Fibroblast of lung (primary cell): ENCODE measurements at places on chromosomes 5 and 9. TPM values are rescaled to one million over a fixed set of nuclear protein-coding genes. Genes with fewer than 3 reads are reported as not detected.

SLC34A3 gene
- total RNA-seq = not detected in 2 replicates

MEIKIN gene
- under 0.01 TPM in 1 of 2 replicates, not detected in the other for total RNA-seq

TMEM232 gene
- 5.6 and 7.4 TPM in 2 replicates for total RNA-seq

ST8SIA4 gene
- total RNA-seq = 0.26 and 0.33 TPM in 2 replicates

CCDC180 gene
- total RNA-seq = 1.8 and 2.5 TPM in 2 replicates

KCNV2 gene
- not detected in 2 replicates for total RNA-seq

DND1 gene
- total RNA-seq = under 0.01 and 0.33 TPM in 2 replicates

PIP5K1B gene
- under 0.01 TPM in 2 replicates for total RNA-seq

GABRA1 gene
- not detected in 2 replicates for total RNA-seq

INSL4 gene
- not detected in 2 replicates for total RNA-seq

SMIM33 gene
- total RNA-seq = not detected in 2 replicates

GARNL3 gene
- total RNA-seq = 3.9 and 6.4 TPM in 2 replicates

NKD2 gene
- total RNA-seq = under 0.01 and 0.26 TPM in 2 replicates

PDCD1LG2 gene
- total RNA-seq = 4.9 and 6.9 TPM in 2 replicates

CACFD1 gene
- total RNA-seq = 8.5 and 9.1 TPM in 2 replicates

ACTL7A gene
- total RNA-seq = not detected in 2 replicates

HRH2 gene
- total RNA-seq = not detected in 2 replicates

FOXD4 gene
- 0.17 and 0.26 TPM in 2 replicates for total RNA-seq

RLN2 gene
- total RNA-seq = not detected in 2 replicates

BTF3 gene
- 207 and 256 TPM in 2 replicates for total RNA-seq

GTF2H2C gene
- total RNA-seq = 36.2 and 43.8 TPM in 2 replicates

NEURL1B gene
- total RNA-seq = 2.6 and 6.1 TPM in 2 replicates
